Mesenteric fat pad (tissue), 1 donor: ENCODE measurements at places on chromosomes 4 and X. TPM values are rescaled to one million over a fixed set of nuclear protein-coding genes. Genes with fewer than 3 reads are reported as not detected.
A peak's percentile ranks its signal among the peaks of the same experiment; 100 is the strongest.

Gene SPANXN3
- not detected for total RNA-seq

Gene CXorf49
- not detected for total RNA-seq

Gene LRAT
- 0.39 TPM for total RNA-seq

- DNase-seq, result peak; percentile 60
Observed at GRCh38 chr4:13541176-13541604, 3.1 kb downstream of the NKX3-2 start.

Gene ESX1
- not detected for total RNA-seq

DNA sequence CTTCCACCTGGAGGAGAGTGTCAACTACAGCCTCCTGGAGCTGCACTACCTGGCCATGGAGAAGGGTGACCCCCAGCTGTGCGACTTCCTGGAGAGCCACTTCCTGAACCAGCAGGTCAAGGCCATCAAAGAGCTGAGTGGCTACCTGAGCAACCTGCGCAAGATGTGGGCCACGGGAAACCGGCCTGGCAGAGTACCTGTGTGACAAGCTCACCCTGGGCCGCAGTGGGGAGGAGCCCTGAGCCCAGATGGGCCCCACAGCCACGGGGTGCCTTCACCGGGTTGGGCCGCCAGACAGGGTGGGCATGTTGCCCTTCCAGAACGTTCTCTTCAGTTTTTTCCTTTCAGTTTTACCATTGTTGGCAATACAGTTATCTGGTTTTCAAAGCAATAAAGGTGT lies 15.2 kb upstream of the FAM47A start:
- DNase-seq, result no peak
